ENCODE measurements at places on chromosomes 2 and 18.

- no peak for DNase-seq
These were observed 93.5 kb downstream of the TMEM18 start for GRCh38 chr2:583666-584065.

DNA sequence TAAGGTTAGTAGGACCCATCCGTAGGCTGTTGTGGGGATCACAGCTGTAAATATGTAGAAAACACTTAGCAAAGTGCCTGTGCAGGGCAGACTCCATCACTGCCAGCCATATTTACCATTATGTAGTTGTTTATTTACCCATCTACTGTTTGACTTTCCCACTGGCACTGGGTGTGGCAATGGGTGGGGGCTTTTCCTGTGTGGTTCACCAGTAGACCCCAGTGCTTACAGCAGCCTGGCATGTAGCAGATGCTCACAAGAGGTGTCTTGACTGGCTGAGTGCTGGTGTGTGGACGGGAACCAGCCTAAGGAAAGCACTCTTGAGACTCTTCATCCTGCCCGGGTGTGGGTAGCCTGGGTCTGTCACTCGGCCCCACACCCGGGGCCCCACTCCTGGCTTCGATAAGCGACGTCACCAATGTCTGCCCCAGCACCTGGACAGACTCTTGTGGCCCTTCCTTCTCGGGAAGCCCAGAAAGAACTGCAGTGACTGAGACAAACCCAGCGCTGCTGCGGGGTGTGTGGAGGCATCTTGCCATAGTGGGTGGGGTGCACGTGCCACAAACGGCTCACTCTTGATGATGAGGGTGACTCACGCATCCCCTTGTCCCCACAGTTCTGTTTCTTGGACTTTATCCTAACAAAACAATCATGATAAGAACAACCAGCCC is 78.3 kb downstream of the HDAC4 start:
- peak; percentile 82 for DNase-seq

GRCh38 chr2:43210467-43211303 is 15.7 kb downstream of the ZFP36L2 start:
- DNase-seq, result peak; percentile 97

- no peak for DNase-seq
These were observed 6.2 kb upstream of the GPR75 start for GRCh38 chr2:53865962-53866361.

GRCh38 chr2:122886479-122887145 is 1131.2 kb downstream of the TSN start:
- no peak for DNase-seq

GRCh38 chr2:88707003-88707402 is 15.5 kb downstream of the RPIA start:
- no peak for DNase-seq

GRCh38 chr2:53786352-53786704 is 425 bp downstream of the ASB3 start:
- DNase-seq, result no peak

GRCh38 chr2:234374150-234374508 is 122.8 kb downstream of the ARL4C start:
- no peak for DNase-seq

DNA sequence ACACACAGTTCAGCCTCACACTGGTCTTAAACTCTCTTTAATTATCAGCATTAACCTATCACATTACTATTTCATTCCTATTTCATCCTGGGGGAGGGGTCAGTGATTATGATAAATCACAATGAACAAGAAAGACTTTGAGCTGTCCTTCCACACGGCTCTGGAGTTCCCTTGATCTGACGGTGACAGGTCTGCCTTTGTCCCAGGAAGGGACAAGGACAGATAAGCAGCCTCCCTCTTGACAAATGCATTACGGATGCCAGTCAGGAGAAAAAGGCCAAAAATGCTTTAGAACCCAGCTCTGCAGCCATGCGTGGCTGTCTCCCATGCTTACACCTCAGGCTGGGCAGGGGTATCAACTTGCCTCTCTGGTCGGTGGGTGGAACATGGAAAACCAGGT is 281.7 kb downstream of the BCL11A start:
- no peak for DNase-seq

All from hematopoietic multipotent progenitor cell treated with erythropoietin and hydrocortisone succinate and interleukin-3 and kit ligand, for 4 days (in vitro differentiated cells).